ENCODE measurements at places on chromosomes 12 and 14.

- no peak for DNase-seq
These were observed 150.4 kb upstream of the MAX start for GRCh38 chr14:65252482-65253255.

DNA sequence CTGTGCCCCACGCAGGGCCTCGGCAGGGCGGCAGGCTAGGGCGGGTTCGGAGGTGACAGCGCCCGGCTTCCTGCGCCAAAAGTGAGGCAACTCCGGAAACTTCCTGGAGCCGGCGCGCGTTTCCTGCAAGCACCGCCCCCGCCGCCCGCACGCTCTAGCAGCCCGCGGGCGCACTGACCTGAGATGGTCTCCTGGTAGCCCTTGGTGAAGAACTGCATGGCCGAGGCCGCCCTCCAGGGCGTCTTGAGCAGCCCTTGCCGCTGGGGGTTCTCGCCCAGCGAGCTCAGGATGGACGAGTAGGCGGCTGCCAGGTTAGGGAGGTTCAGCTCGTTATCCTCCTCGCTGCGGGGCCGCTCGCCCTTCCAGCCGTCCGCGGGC is 494 bp downstream of the GCH1 start:
- DNase-seq: peak; percentile 75

- DNase-seq: no peak
These were observed 46.2 kb upstream of the GSC start for GRCh38 chr14:94816113-94816512.

DNA sequence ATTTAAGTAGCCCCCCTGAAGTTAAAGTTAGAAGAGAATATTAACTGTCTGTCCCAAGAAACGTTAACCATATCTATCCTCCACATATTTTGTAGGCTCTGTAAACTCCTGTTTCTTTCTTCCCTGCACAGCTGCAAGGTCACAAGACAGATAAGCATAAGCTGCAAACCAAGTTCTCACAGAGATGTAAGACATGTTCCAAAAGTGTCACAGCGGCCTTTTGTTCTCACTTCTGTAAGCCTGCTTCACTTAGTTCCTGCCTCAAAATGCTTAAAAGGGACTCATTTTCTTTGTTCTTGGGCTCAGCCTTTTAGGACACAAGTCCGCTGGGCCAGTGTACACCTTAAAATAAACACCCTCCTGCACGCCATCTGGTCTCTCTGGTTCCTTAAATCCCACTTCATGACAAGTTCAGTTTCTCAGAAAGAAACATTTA is 3.2 kb downstream of the RNASE1 start:
- no peak for DNase-seq

GRCh38 chr12:39587225-39587624 is 32.4 kb downstream of the ABCD2 start:
- peak; percentile 3 for DNase-seq

DNA sequence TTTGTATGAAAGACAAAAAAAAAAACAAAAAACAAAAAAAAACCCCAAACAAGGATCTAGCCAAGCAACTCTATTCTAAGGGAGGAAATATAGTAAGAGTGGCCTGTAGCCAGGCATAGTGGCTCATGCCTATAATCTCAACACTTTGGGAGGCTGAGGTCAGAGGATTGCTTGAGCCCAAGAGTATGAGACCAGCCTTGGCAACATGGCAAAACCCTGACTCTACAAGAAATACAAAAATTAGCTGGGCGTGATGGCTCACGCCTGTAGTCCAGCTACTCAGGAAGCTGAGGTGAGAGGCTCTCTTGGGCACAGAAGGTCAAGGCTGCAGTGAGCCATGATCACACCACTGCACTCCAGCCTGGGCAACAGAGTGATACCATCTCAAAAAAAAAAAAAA is 47.9 kb downstream of the TMEM117 start:
- no peak for DNase-seq

DNA sequence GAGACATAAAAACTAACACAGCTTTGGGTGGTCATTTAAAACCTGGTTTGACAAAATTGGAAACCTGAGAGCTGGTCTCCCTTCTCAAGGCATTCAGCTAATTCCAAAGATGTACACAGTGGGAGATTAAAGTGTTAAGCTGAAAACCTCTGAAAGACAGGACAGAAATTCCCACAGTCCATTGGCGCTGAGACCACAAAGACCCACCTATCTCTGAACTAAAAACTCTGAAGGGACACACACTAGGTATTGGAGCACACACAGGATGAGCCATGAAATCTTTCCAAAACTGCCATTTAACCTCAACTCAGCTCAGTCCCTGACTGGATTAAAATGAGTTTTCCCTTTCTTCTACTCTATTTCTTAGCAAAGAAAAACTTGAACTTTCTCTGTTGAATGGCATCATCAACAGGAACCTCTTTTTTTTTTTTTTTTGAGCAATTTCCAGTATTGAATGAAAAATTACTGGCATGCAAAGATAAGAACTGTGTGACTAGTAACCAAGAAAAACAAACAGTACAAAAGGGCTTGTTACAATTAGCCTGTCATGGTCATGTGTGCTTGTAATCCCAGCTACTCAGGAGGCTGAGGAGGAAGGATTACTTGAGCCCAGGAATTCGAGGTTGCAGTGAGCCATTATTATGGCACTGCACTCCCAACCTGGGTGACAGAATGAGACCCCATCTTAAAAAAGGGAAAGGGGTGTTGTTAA is 82.4 kb downstream of the IPO8 start:
- no peak for DNase-seq
